Forelimb muscle (tissue), 1 donor: ENCODE measurements at places on chromosomes 5 and 9.

DNA sequence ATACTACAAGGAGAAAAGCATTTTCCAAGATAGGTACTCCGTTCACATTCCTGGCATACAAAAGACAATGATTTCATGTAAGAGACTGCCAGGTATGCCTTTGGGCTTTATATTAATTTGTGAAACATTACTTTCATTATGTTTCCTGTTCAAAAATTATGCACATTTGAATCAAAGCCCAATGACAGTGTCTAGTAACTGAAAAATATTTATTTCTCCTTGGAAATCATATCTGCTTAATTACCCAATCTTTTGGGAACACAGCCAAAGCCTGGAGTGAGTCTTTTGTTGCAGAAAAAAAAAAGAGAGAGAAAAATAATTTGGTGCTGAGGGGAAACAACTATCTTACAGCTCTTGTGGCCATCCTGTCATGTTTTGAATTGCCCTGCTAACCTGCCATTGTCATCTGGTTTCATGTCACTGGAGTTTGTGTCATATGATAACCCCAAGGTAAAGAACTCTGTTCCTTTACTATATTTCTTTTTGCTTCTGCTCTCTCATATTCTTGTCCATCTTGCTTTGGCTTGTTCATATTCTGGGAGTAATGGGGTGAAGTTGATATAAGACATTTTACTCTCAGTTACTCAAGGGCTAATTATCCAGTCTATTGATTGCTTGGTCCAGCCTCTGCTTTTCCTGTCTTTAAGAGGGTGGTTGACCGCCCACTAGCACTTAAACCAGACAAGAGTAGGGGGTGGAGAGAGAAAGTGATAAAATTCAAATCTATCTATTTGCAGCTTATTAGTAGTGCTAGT lies 238.3 kb upstream of the NUDT12 start:
- no peak for DNase-seq

- DNase-seq, result no peak
Measured at GRCh38 chr5:75550597-75550996, 38.9 kb downstream of the POLK start.

DNA sequence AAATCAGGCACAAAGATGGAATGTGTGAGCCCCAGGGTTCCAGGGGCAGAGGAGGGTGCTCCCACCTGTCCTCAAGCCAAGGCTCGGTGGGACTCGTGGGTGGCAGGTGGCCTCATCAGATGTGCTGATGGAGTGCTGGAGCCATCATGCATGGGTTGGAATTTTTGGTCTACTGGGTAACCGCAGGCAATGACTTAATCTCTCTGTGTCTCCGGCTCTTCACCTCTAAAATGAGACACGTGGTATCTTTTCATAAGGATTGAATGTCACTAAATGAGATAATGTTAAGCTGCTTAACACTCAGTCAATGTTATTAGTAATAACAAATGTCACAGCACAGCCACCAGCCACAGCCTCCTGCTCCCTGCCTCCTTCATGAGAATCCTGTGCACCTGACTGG lies 245.5 kb downstream of the HSPA4 start:
- no peak for DNase-seq

GRCh38 chr5:153258469-153258868 lies 232.0 kb upstream of the GRIA1 start:
- no peak for DNase-seq

- no peak for DNase-seq
Measured at GRCh38 chr5:129096382-129096991, 1.9 kb downstream of the ISOC1 start.

- no peak for DNase-seq
Measured at GRCh38 chr5:142839711-142840346, 69.7 kb downstream of the ARHGAP26 start.

GRCh38 chr5:168059131-168059530 lies 232.3 kb upstream of the WWC1 start:
- no peak for DNase-seq

DNA sequence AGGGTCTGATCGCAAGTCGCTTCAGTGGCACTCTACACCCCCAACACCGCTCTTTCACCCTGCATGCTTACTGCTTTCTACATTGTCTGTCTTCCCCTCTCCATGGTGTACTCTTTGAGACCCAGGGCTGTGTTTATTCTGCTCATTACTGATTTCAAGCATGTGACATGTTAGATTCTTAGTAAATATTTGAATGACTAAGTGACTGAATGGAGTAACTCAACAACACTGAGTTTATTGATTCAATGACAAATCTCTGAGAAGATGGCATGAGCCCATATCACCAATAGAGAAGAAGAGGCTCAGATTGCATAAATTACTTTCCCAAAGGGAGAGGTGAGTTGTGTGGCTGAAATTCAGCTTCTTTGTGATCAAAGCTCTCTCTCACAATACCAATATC lies 89.7 kb upstream of the OSMR start:
- DNase-seq, result no peak

GRCh38 chr9:112764344-112764743 lies 13.8 kb downstream of the SNX30 start:
- no peak for DNase-seq

GRCh38 chr9:100074093-100074492 lies 24.7 kb downstream of the ERP44 start:
- no peak for DNase-seq

GRCh38 chr9:2725126-2725525 lies 7.8 kb downstream of the KCNV2 start:
- DNase-seq, result no peak

GRCh38 chr5:134289509-134290113 lies 63.7 kb upstream of the PPP2CA start:
- peak; percentile 57 for DNase-seq

GRCh38 chr9:95189251-95190098 lies 128.0 kb downstream of the FANCC start:
- peak; percentile 62 for DNase-seq

DNA sequence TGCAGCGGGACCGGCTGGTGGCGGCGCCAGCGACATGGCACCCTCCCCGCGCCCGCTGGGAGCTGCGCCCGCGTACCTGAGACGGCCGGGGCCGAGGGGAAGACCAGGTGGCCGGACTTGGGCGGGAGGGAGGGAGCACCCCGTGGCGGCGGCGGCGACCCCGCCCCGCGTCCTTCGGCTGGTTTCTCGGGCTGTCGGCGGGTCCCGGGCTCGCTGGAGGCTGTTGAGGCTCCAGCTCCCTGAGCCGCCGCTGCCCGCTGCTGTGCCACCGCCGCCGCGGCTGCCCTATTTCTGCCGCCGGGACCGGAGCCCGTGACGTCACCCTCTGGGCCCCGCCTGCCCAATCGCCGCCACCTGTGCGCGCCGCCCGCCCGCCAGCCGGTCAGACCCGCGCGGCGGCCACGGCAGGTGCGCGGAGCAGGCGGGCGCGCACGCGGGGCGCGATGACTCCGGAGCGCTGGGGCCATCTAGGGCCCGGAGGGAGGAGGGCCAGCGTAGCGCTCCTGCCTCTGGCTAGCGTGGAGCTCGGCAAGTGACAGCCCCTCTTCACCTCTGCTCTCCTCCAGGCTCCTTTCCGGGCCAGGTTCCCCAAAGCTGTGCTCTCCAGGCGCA lies at the start of gene FSTL4:
FSTL4 (minus strand) TSS at position 293 of the 612 bp plus-strand sequence.
- DNase-seq, result no peak

GRCh38 chr5:31995714-31996113 lies 178.4 kb downstream of the GOLPH3 start:
- no peak for DNase-seq
